ENCODE measurements at places on chromosomes 2 and 18. TPM values are rescaled to one million over a fixed set of nuclear protein-coding genes. Genes with fewer than 3 reads are reported as not detected.

CYP26B1 gene
- not detected for total RNA-seq

KCNG2 gene
- not detected for total RNA-seq

CAPN10 gene
- total RNA-seq = 32.3 TPM

LBX2 gene
- 0.18 TPM for total RNA-seq

CAB39 gene
- total RNA-seq = 122 TPM

FTCDNL1 gene
- 3.2 TPM for total RNA-seq

KCNK3 gene
- total RNA-seq = not detected

ORMDL1 gene
- 60.5 TPM for total RNA-seq

LRATD1 gene
- not detected for total RNA-seq

FAM124B gene
- 0.46 TPM for total RNA-seq

ANKRD30B gene
- not detected for total RNA-seq

STAMBP gene
- total RNA-seq = 76.4 TPM

MROH2A gene
- total RNA-seq = not detected

DYSF gene
- 4.3 TPM for total RNA-seq

ALLC gene
- not detected for total RNA-seq

NEU2 gene
- not detected for total RNA-seq

RPIA gene
- 88.5 TPM for total RNA-seq

RSAD2 gene
- 9.2 TPM for total RNA-seq

Data from activated naive CD8-positive, alpha-beta T cell treated with anti-CD3 and anti-CD28 coated beads for 36 hours (primary cell).